CD4-positive, alpha-beta T cell treated with Interleukin-1 beta for 1 hour (primary cell): ENCODE measurements at places on chromosomes 3 and 15.

- DNase-seq = no peak
Measured at GRCh38 chr3:62370112-62370857, 3.1 kb downstream of the FEZF2 start.

DNA sequence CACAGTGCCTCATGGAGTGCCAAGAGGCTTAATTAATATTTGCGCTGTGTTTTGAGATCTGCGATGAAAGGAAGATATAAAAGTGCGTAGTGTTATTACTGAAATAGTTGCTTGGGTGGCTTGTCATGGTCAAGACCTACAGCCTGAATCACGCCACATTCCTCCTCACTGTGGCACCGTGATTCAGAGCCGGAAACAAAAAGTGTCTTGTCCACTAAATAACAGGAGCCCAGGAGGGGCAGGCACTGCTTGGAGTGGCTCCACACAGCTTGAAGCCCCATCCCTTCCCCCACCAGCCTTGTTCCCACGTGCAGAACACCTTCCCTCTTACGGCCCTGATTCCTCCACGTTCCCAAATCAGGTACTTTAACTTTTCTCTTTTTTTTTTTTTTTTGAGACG lies 1.2 kb upstream of the LRRC15 start:
- no peak for DNase-seq

- DNase-seq = no peak
Measured at GRCh38 chr3:126847061-126847460, 135.9 kb upstream of the PLXNA1 start.

DNA sequence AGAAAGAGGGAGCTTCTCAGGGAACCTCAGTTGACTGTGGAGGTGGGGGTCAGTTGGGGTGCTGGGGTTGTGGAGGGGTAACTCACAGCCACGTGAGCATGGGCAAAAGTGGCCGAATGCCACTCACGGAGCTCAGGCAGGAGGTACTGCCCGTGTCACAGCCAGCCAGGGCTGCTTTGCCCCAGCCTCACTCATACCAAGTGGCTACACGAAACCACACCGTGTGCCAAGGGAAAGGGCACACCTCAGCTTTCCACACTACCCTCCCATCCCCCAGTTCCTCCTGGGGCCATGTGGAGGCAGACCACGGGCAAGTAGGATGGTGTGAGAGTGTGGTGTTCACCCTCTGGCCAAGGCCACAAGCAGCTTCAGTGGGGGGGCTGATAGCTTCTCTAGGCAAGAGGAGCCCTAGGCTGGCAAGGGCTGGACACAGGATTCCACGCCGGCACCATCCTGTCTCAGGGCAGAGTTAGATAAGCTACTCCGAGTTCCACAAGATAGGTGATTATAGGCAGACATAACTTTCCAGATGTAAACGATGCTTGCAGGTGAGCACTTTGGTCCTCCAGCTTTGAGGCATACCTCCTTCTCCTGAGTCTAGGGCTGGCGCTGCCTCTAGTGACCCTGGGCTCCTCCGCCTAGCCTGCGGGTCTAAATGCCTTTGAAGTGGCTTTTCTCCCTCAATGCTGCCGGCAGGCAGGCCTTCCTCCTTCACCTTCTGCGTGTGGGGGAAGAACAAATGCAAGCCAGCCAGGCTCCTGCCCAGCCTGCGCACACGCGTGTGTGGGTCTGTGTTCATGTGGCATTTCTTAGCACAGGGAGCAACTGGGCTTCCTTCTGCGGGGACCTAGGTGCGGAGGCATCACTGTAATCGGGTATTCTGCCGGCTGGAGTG lies 25.0 kb downstream of the RGMA start:
- no peak for DNase-seq

DNA sequence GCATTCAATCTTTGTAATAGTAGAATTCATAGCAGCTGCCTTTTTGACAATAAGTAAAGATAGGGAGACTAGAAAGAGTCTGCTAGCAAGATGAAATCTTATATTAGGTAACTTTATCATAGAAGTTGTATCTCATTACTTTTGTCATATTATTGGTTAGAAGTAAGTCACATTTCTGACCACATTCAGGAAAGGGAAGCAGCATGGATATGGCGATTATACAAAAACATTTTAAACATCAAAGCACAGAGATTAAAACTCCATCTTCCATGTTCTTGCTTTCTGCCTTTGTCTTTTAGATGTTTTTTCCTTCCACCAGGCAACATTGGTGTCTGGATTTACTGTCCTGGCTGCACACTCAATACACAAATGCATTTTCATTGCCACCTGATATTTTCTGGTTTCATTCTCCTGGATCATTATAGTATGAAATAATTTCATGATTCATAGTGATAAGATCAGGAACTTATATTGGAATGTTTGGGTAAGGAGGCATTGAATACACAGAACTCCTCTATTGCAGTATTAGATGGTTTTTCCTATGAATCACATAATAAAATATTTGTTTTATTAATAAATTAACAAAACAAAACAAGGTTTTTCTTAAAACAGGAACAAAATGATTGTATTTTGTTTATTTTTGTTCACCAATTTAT lies 1460.3 kb upstream of the CADM2 start:
- DNase-seq = no peak

GRCh38 chr3:63662500-63662899 lies 10.0 kb downstream of the SNTN start:
- DNase-seq = no peak

DNA sequence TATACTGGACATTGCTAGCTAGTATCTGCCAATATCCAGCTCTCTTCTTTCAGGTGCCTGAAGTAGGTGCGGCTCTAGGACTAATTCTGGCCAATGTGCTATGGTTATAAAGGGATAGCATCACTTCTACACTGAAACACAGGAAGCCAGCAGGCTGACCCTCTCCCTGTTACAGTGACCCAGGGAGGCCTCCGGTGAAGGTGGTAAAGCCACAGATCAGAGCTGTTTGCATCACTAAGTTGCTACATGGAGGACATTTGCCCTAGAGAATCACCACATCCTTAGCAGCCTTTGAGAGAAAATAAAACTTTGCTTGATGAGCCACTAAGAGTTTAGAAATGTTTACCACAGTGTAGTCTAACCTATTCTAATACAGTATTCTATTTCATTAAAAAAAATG lies 161.4 kb downstream of the CHST2 start:
- no peak for DNase-seq

DNA sequence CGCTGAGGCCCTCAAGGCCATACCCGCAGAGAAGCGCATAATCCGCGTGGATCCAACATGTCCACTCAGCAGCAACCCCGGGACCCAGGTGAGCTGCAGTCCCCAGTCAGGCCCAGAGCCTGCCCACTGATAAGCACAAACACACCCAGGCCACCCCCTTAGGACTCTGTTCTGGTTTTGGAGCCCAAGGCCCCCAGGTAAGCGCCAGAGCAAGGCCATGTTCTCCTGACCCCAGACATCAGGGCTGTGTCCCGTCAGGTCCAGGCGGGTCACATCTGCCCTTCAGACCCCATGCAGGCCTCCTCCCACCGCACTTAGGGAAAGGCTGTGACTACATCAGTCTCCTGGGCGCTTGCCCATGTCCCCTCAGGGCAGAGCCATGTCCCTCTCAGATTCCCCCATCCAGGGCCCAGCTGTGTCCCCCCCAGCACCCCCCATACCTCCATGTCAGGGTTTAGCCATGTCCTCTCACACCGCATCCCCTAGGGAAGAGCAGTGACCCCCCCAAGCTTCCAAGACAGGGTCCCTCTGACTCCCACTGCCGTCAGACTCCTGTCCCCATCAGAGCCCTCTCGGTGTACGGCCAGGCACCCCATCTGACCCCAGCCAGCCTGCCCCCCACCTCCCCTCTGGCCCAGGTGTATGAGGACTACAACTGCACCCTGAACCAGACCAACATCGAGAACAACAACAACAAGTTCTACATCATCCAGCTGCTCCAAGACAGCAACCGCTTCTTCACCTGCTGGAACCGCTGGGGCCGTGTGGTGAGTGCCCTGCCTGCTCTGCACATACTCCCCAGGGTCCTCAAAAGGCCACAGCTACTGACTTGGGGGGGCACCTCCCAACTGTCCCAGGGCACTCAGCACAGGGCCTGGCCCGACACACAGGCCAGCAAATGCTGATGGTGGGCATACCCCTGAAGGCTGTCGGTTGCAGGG lies 1.6 kb downstream of the PARP3 start:
- DNase-seq = no peak

DNA sequence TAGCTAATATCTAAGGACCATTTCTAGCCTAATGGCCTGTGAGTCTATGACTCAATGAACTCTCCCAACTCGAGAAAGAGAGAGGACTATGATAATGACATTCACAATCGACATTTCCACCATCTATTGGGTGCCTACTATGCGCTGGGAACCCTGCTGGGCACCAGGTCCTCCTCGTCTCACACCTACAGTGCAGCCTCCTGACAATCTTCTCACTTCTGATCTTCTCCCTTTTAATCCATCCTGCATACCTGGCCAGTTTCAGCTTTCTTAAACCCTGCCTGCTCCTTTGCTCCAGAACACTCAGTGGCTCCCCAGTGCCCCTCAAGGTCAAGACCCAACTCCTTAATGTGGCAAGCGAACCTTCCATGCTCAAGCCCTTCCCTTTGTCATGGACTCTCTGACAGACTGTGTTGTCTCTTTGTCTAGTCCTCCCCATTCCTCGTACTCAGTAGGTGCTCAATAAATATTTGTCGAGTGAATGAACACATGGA lies 3.5 kb upstream of the SLC6A1 start:
- DNase-seq = no peak

DNA sequence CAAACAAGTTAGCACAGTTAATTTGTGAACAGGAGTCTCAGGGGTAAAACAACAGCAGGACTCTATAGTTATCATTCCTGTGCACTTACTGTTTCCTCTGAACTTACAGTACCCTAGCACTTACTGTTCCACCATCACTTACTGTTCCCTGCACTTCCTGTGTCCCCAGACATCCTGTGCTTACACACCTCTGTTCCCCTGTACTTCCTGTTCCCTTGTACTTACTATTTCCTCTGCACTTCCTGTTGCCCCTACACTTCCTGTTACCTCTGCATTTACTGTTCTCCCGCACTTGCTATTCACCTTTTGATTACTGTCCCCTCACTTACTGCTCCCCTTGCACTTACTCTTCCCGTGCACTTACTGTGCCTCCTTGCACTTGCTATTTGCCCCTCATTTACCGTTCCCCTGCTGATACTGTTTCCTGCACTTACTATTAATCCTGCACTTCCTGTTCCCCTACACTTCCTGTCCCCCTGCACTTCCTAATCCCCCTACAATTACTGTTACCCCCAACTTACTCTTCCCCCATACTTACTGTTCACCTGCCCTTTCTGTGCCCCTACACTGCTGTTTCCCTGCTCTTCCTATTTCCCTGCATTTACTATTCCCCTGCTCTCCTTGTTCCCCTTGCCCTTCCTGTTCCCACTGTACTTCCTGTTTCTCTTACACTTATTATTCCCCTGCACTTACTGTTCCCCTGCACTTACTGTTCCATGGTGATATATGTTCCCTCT lies 30.3 kb downstream of the TPRA1 start:
- DNase-seq = no peak

DNA sequence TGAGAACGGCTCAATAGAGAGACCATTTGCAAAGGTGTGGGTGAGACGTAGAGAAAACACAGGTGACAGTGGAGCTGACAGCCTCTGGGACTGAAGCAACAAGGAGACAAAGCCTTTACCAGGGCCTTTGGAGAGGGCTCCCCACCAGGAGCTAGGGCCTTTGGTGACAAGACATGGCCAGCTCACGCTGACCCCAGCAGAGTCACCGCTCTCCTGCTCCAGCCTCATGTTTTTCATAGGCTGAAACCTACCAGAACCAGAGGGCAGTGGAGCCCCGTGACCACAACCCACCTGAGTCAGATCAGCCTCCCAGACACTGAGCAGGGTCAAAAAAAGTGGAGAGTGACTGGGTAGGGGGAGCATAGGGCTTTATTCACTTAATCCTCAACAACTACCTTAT lies 214.7 kb downstream of the SHQ1 start:
- no peak for DNase-seq

DNA sequence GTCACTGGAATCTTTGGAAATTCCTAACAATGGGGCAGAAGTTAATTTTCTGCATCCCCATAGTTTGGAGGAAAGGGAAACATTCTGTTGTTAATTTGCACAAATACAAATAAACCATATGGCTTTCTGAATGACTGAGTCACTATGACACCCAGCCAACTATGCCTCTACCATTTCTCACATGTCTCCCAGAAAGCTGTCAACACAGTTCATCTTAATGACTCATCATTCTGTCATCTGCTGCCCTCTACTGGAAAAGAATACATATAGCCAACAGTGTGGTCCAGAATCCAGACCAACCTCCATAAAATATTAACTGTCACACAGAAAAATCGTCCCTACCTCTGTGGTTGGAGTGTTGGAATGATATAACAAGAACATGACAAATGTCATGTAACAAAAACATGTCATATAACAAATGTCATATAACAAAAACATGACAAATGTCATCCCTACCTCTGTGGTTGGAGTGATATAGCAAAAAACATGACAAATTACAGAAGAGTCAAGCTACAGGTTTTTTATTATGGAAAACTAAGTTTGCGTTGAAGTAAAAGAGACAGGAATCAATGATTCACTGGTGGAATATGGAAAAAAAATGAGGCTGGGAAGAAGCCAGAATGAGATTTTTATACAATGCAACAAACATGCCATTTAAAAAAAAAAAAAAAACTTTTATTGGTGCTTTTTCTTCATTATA lies 47.7 kb upstream of the GYG1 start:
- peak; percentile 54 for DNase-seq

GRCh38 chr3:76267851-76268380 lies 482.6 kb upstream of the ZNF717 start:
- no peak for DNase-seq
